ENCODE measurements at places on chromosomes 1 and 21.

DNA sequence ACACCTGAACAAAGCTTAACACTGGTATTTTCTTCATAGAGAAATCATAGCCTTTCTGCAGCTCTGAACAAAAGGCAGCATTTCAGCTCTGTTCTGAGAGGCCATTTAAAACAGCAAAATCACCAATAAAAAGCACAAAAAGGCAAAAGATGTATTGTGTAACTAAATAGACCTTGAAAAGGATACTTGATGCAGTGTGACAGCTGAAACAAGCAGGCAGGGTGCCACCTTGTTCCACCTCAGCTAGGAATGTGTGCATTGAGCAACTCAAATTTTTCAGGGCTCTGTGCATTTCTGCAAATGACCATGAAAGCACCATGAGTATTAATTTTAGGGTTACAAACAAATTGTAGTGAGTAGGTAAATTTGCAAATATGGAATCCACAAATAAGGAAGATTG, 65.8 kb downstream of the RHOU start:
- no peak for DNase-seq

GRCh38 chr1:183769956-183770815, 34.7 kb upstream of the RGL1 start:
- no peak for DNase-seq

GRCh38 chr1:93878501-93878888, 511 bp downstream of the DNTTIP2 start:
- peak; percentile 60 for DNase-seq

- no peak for DNase-seq
These were observed 632 bp downstream of the PEX19 start for GRCh38 chr1:160284220-160284781.

DNA sequence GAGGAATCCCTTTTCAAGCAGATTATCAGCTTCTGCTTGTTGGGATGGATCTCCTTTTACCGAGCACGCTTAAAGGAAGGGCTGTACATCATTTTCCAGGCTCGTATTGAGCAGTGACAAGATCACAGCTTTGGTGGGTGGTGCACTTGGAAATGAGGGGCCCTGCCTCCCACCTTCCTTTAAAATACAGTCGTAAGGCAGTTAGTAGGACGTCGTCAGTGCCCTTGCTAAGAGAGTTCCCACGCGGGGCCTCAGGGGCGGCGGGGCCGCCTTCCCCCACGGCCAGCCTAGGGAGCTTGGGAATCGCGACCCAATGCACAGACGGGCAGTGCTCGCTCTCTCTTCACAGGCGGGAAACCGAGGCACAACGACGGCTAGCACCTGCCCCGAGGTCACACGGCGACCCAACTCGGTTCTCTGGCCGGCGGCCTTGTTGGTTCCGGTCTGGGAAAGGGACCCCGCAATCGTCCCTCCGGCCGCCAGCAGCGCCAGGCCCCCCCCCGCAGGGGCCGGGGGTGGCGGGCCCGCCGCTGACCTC, 58.6 kb downstream of the H3-3A start:
- DNase-seq = no peak

DNA sequence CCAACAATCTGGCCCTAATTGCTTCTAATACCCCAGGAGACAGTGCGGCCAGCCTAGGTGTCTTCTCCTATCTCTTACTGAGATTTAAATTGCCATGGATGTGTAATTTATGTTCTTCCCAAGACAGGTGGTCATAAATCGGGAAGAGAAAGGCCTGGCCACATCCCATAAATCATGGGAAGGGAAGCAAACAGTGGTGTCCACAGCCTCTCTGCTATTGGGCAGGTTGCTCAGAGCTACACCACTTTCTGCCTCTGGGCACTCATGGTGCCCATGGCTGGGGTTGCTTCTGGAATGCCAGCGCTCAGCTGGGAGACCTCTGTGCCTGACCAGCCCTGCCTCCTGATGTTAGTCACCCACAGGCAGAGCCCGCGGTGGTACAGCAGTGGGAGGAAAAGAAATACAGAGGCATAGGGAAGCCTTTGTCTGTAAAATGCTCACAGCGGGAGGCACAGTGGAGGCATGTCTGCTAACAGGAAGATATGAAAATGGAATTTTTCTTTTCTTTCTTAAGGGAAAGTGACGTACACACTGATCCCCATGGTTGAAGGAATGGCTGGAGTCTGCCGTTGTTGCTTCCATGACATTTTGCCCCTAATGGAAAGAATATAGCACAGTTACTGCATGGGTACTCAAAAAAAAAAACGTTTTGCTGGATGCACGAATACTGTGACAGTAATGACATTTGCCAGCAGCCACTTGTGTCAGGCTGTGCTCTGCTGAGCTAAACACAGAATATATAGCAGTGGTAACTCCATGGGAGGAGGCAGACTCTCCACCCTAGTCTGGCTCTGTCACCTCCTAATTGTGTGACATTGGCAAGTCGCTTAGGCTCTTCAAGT, 21.9 kb downstream of the MTARC1 start:
- DNase-seq = no peak

GRCh38 chr1:226736001-226736907, 2.8 kb downstream of the ITPKB start:
- no peak for DNase-seq

- no peak for DNase-seq
These were observed 3.6 kb upstream of the RD3 start for GRCh38 chr1:211495584-211495983.

DNA sequence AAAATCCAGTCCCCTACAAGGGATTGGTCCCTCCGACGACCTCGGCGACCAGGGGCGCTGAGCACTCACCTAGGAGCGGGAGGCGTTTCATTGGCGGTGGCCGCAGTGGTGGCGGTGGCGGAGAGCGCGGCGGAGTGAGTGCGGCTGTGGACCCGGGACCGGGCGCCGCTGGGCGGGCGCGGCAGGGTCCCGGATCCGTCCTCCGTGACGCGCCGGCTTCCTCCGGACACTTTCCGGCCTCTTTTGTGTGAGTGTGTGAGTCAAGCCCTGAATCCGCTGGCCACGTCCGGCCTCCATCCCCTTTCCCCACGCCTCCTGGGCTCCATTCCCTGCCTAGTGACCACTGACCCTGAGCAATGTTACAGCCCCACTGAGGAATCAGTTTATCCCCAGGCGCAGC, at the start of gene ADGRL4:
TSS of gene ADGRL4 (minus strand) at position 167 of the 400 bp plus-strand sequence. CDS start at position 91, 76 bp downstream.
- DNase-seq = no peak

DNA sequence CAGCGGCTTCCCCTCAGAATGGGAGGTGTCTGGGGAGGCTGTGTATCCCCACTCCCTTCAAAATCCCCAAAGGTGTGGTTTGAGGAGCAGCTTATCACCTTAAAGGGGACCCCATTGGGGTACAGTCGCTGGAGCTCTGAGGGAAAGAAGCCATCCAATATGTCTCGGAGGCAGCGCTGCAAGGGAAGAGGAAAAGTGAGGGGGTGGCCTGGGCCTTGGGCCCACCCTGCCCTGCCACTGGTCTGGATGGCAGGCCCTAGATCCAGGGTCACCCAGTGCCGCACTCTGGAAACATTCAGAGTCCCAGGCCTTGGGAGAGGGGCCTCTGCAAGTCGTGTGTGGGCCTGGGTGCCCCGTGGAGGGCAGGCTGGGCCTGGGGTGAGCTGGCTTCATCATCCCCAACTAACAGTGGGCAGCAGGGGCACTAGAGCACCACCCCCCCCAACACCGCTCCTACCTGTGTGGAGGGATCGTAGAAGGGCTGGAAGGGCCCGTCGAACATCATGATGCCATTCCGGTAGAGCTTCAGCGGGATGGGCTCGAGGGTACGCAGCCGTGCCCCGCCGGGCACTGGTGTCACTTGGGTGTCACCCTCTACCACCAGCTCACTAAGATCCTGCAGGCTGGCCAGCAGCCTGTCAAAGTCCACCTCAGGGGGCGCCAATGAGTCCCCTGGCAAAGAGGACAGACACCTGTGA, 5.6 kb downstream of the SH3BGRL3 start:
- no peak for DNase-seq

- no peak for DNase-seq
These were observed 712.3 kb downstream of the PTPRU start for GRCh38 chr1:29948581-29948980.

- DNase-seq = no peak
These were observed 6.8 kb downstream of the ODF2L start for GRCh38 chr1:86389307-86389706.

DNA sequence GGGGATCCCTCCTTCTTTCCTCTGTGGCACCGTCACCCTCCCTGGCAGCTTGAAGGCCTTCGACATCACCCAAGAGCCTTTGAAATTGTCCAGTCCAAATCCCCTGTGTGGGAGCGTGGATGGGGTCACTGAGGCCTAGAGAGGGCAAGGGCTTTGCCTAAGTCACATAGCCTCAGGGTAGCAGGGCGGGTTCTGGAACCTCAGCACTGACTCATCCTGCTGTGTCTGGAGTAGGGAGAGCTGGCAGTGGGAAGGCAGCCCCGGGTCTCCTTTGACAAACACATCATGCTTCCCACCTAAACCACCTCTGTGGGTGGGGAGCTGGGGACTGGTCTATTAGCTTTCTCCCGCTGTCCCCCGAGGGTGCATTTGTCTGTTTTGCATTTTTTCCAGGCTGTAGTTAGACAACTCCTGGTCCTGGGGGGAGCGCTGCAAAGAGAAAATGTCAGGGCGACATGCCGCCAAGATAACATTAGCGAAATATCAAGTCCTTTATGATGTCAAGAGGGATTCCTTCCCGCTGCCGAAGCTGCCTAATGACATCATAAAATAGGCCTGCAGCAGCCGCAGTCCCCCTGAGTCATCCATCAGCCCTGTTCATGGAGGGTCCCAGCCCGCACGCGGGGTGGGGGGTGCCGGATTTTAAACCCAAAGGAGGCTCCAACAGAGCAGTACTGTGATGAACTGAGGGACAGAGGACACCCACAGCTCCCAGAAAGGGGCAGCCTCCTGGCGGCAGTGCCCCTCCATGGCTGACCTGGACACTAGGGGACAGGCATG, 77.0 kb upstream of the POU3F1 start:
- DNase-seq = no peak

- no peak for DNase-seq
These were observed 32.7 kb upstream of the GRHL3 start for GRCh38 chr1:24286246-24287010.

DNA sequence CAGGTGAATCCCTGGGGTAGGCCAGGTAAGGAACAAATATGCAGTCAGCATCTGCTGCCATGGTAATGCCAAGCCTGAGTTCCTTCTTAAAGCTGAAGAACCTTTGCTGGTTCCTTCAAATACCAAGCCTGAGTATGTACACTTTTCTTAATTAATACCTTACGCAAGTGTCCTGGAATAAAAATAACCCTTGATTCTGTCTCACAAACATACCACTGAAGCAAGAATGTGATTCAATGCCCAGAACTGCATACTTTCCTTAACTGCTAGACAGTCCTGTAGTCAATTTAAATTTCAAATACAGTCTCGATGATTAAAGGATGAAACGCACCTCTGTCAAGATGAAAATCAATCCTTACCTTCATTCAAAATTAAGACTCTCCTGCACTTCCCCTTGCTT, 634.0 kb upstream of the CHRM3 start:
- no peak for DNase-seq

- DNase-seq = peak; percentile 68
These were observed 832 bp downstream of the CCSAP start for GRCh38 chr1:229341774-229342655.

DNA sequence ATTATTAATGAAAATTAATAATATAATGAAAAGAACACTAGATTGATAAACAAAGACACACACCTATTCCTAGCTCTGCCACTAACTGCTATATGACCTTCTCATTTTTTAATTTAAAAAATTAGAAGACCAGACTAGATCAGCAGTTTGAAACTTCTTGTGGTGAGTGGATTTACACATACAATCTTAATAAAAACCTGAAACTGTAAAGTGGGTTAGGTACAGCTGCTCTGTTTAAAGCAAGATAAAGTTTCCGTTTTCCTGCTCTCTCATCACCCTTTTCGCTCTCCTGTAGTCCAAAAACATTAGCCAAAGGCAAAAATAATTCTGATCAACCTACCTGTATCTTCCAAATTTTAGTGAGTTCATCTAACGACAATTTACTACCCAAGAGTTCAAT, 58.6 kb downstream of the USP24 start:
- DNase-seq = no peak

DNA sequence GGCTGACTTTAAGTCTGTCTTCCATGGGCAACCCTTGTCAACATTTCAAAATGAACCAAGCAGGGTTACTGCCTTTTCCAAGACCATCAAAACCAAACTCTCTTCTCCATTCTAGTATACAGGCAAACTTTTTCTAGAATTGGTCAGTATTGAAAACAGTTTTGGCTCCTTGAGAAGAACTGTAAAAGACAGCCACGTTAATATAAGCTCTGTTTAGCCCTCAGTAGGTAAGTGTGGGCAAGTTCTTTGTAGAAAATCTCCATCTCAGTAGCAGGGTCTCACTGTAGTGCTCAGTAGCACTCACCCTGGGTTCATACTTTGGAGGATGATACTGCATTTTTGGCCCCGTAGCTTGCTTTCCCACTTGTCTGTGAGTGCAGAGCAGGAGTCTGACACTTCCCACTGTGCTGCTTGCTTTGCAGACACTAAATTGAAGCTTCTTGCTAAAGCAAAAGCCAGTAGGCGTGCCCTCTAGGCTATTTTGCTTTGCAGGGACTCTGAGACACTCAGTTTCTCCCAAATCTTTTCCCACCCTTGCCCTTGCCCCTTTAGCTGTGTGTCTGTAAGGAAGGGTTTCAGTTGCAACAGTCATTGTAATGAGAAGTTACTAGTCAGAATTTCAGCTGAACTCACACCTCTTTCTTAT, 34.3 kb upstream of the CACYBP start:
- no peak for DNase-seq

GRCh38 chr1:235502601-235503402, 1.4 kb downstream of the B3GALNT2 start:
- DNase-seq = no peak

- no peak for DNase-seq
These were observed 96.6 kb downstream of the ZFYVE9 start for GRCh38 chr1:52238474-52238873.

DNA sequence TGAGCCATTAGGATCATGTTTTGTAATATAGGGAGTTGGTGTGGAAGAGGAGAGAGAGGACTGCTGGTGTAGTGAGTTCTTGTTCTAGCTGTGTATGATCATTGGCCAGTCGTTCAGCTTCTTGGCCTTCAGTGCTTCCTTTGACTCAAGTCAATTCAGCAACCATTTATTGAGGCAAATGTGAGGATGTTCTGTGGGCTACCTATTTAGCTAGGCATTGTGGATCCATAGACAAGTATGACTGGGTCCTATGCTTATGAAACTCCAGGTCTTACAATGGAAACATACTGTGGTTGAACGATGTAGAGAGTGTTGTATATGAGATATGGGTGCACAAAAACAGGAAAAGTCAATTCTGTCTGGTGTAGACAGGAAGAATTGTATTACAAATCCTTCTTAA, 41.7 kb downstream of the NFIA start:
- DNase-seq = no peak

- no peak for DNase-seq
These were observed 75.0 kb upstream of the DPT start for GRCh38 chr1:168803806-168804510.

Data from stimulated activated CD8-positive, alpha-beta memory T cell treated with anti-CD3 and anti-CD28 coated beads, Interleukin-2, amount 100 ng/mL, for 1 hour (primary cell).